Effector memory CD8-positive, alpha-beta T cell (primary cell): ENCODE measurements at places on chromosomes 5 and 9.
A peak's percentile ranks its signal among the peaks of the same experiment; 100 is the strongest.

DNA sequence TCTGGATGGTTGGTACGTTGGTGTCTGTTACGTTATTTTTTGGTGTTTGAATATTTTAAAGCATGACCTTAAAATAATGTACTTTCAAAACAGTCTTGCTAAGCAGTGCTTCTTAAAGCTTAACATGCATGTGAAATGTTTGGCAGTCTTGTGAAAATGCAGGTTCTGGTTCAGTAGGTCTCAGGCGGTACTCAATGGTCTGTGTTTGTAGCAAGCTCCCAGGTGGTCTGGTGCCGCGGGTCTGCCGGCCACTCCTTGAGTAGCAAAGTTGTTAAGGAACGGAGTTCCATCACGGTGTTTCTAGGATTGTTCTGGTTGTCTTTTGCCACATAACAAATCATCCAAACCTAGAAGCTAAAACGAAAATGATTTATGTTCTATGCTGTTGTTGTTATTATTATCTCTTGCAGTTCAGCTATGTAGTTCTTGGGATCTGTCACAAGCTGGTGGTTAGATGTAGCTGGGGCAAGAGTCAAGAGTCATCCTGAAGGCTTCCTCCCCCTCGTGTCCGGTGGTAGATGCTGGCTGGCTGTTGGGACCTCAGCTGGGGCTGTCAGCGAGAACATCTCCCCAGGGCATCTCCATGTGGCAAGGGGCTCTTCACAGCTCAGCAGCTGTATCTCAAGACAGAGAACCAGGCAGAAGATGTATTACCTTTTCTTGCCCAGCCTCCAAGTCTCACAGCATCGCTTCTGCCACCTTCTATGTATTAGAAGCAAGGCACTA, 186.8 kb downstream of the PALM2AKAP2 start:
- DNase-seq: no peak

GRCh38 chr5:157473383-157474320, 13.6 kb downstream of the NIPAL4 start:
- no peak for DNase-seq

GRCh38 chr5:77957-78804, 13.8 kb upstream of the PLEKHG4B start:
- DNase-seq: no peak

GRCh38 chr5:168885324-168886120, 306.4 kb upstream of the PANK3 start:
- no peak for DNase-seq

- DNase-seq: peak; percentile 74
These were observed 2.0 kb downstream of the PROB1 start for GRCh38 chr5:139392678-139393496.

- DNase-seq: no peak
These were observed 99.4 kb upstream of the HAND1 start for GRCh38 chr5:154577416-154577815.

GRCh38 chr5:93585767-93586385, 2.9 kb downstream of the NR2F1 start:
- DNase-seq: no peak

GRCh38 chr5:20604992-20605391, 617.0 kb upstream of the CDH18 start:
- DNase-seq: no peak

GRCh38 chr9:84781931-84782866, 112.7 kb downstream of the NTRK2 start:
- DNase-seq: no peak

DNA sequence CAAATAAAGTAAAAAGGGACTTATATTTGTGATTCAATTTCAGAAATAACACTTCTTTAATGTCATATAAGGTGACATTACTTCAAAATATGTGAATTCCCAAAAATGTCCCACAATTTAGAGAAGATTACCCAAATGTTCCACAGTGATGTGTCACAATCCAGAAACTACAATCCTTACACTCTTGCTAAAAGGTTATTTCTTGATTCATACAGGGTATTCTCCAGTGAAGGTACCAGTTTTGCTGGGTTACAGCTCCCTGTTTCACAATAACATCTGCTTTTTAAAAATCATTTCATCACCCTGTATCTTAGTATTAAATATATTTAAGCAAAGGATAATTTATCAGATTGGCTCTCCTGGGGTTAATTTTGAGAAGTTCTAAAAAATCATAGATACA, 11.0 kb downstream of the FBN2 start:
- DNase-seq: no peak

DNA sequence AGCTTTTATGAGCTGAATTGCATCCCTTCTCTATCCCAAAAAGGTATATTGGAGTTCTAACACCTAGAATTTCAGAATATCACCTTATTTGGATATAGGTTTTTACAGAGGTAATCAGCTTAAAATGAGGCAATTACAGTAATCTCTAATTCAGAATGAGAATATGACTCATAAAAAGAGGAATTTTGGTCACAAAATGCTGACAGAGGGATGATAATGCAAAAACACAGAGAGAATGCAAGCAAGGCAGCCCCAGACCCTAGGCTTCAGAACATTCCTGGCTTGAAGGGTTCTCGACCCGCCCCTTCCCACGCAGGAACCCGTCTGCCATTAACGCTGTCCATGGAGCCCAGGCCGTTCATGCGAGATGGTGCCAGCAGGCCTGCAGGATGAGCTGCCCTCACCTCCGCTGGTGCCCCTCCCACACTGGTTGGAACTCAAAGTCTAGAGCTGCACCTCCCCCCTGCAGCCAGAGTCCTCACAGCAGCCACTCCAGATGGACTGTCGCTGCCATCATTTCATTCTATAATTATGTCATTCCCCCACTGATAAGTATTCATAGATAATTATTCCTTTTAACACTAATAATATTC, 1173.4 kb upstream of the ACO1 start:
- no peak for DNase-seq

GRCh38 chr9:88197781-88198340, 59.6 kb upstream of the SPATA31C2 start:
- no peak for DNase-seq

- no peak for DNase-seq
These were observed 389.1 kb upstream of the WWC1 start for GRCh38 chr5:167902298-167902697.

GRCh38 chr5:30413540-30413939, 779.9 kb upstream of the CDH6 start:
- no peak for DNase-seq

DNA sequence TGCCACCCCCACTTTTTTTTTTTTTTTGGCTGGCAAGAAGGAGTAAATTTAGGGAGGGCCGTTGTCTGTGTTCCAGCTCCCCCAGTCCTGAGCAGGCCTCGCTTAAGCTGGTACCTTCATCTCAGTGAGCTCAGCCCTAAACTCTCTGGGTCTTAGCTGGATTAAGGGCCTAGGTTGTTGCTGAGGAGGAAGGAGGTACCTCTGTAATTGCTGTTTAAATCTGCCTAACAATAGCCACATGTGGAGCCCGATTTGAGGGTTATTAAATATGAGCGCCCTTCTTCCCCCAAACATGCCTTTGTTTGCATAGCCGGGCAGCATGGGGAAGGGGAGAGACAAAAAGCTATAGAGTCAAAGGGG, 179.0 kb upstream of the PITX1 start:
- DNase-seq: no peak

DNA sequence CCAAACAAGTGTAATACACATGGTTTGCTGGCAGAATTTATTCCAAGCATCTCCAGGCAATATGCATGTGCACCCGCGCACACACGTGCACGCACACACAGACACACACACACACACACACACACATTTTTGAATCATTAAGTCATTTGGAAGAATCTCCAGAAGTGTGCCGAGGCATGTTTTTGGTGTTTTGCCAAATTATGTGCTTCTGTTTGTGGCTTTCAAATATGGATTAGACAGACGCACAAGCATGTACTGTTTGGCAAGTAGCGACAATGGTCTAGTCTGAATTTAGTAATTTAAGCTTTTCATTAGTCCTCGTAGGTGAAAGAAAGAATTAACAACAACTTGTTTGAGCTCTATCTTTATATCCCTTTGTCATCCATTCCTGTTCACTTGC, 36.7 kb downstream of the NFIB start:
- no peak for DNase-seq

- DNase-seq: no peak
These were observed 50.2 kb upstream of the SLC30A5 start for GRCh38 chr5:69043655-69043996.
